Activated T-cell treated with anti-CD3 and anti-CD28 coated beads for 1 hour (primary cell): ENCODE measurements at places on chromosomes 3 and 15.

DNA sequence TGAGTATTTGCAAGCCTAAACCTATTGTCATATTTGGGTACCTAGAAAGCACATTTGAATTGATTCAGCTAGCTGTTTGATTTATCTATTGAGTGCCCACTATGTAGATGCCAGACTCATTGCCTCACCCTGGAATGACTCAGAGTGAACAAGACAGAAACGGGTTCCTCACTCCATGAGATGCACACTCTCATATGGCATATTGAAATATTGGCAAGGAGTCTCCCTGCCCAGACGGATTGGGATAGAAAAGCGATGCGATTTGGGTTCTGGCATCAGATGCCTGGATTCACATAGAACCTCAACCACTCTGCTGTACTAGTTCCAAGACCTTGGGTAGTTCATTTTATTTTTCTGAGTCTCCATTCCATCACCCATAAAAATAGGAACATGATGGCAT is 22.5 kb downstream of the LRRN1 start:
- no peak for DNase-seq

GRCh38 chr3:57244946-57245345 is 17.4 kb downstream of the APPL1 start:
- DNase-seq = no peak

- DNase-seq = no peak
Observed at GRCh38 chr15:87631775-87632174, 624.8 kb downstream of the NTRK3 start.

DNA sequence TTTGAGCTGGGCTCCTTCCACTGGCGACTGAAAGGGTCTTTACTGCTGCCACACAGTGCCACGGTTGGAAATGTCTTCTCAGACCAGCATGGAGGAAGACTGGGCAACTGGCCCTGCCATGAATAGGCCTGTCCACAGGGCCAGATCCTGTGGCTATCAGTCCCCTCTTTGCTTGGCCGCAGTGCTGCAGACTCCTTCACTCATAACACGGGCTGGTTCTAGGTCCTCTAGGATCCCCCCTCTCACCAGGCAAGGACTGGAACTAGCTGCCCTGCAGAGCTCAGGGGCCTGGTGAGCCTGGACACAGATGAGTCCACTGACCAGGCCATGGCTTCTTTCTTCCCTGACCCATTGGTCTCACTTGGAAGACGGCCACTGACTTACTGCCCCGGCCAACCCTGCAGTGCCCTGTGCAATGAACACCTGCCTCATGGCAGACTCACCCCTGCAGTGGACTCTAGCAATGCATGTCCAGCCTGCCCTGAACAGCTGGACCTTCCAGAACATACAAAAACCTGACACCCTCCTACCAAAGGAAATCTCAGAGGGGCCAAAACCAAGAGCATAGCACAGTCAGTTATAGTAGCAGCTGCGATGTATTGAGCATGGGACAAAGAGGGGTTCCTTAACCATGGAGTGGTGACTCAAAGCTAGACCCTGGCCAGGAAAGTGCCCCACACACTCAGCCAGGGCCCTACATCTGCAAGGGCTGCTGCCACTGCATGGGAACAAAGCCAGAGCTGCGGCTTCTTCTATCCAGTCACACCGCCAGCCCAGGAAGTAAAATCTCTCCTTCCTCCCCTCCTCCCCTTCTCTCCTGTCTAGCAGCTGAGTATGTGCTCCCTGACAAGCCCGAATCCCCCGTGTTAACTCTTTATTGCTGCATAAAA is 72.1 kb upstream of the ITGA11 start:
- no peak for DNase-seq

- DNase-seq = no peak
Observed at GRCh38 chr15:101152914-101153313, 98.9 kb downstream of the CHSY1 start.
